ENCODE measurements at places on chromosomes 12 and 14.
A peak's percentile ranks its signal among the peaks of the same experiment; 100 is the strongest.

DNA sequence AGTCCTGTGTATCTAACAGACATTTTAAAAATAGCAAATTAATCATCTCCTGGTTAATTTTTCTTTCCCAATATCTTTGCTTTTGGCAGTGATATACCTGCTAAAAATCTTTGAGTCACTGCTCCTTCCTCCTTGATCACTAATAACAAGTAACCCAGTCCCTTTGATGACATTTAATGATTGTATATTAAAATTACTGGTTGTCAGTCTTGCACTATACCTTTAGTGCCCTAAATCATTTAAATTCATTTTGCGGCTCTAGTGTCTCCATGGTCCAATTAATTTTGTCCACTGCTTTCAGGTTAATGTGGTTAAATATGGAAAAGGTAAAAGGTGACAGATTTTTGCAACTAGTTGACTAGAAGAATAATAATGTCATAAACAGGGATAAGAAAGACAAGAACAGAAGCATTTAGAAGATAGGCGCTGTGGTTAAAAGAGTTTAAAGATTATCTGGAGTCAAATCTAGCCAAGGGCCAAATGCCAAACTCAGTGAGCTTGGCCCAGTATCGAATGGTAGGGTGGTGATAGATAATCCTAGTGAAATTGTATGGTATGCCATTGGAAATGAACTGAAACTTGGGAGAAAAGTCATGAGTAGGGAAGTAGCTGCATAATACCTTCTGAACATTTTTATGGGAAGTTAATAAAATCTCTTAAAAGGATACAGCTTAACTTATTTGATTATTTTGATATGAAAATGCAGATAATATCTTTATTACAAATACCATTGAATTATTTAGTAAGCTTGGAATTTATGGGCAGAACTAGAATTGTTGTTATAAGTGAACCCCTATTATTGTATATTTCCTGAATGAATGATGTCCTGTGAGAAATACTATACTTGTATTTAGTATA, 115.0 kb downstream of the PCNX1 start:
- no peak for DNase-seq

GRCh38 chr12:53738406-53739213, 11.4 kb upstream of the CALCOCO1 start:
- DNase-seq, result no peak

DNA sequence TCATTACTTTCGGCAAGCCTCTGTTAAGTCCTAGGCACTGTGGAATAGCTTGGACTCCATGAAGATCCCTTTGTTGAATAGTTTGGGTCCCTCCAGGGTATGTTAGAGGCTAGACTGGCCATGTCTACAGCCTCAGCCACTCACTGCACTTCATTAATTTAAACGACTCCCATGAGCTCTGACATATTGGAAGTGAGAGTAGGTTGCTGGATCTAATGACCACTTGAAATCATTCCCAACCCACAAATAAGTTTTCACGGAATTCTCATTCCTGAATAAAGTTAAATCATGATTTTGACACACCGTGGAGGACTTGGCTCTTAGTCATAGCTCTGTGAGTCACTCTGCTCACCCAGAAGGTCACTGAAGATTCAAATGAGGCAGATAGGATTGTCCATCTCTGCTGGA, 21.4 kb upstream of the APPL2 start:
- peak; percentile 93 for DNase-seq

DNA sequence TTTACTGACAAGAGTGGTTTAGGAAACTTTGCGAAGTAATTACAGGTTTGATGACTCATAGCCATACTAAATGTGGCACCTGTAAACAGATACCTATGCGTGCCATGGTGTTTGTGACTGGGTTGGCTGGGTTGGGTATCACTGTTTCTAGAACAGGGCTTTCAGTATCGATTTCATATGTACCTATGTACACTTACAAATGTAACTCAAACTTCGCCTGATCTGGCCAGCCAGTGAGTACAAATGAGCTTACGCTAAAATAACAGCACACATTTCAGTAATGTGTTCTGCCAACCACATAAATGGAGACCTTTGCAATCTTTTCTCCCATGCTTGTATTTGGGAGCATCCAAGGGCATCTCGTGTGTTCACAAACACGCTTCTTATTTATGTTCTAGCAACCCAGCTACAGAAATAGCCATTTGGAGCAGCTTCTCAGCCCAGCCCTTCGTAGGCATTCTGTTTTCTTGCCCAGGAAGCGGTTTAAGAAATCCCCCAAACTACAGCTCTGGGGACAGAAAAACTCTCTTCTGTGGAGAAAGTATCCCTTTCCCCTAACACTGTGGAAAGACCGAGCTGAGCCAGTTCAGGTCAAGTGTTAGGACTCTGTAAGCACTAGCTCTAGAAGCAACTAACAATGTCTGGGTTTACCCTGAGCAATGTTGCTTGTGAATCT, 42.3 kb upstream of the MDM1 start:
- no peak for DNase-seq

- no peak for DNase-seq
Observed at GRCh38 chr12:11412731-11413130, 17.4 kb upstream of the PRB2 start.

DNA sequence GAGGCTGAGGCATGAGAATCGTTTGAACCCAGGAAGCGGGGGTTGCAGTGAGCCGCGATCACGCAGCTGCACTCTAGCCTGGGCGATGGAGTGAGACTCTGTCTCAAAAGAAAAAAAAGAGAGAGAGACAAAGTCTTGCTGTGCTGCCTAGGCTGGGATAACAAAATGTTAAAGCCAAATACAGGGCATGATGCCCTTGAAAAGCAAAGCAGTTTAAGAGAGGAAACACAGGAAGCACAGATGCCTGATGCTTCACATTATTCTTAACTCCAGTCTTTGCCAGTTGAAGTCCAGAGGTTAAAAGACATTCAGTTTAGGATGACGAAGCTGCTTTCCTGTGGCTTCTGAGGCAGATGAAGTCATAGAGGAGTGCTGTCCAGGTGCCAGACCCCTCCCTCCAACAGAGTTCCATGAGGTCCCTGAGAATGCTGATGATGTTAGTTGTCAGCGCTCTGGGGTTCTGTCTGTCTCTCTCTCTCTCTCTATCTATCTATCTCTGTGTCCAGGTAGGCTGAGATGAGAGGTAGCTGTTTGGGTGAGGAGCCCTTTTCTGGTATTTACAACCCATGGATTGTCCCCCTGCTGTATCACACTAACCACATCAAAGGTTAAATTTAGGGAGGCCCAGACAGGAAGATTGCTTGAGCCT, 4.9 kb upstream of the MRPL52 start:
- DNase-seq, result peak; percentile 89
